AG09309 (cell line): ENCODE measurements at places on chromosomes 3 and 15.

DNA sequence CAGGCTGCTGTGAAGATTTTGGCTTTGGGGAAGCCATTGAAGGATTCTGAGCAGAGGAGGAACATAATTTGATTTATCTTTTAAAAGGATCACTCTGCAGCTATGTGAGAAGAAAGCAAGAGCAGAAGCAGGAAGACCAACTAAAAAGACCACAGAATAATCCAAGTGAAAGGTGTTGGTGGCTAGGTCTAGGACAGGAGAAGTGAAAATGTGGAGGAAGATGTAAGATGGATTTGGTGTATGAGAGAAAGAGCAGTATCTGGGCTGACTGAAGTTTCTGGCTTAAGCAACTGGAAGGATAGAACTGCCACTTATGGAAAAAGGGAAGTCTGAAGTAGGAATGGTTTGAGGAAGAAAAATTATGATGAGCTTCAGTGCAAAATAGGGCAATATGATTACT, 62.0 kb downstream of the SFMBT1 start:
- DNase-seq, result no peak

- no peak for DNase-seq
Measured at GRCh38 chr3:196947136-196947859, 5.0 kb upstream of the NCBP2 start.

GRCh38 chr3:69639851-69640250, 99.4 kb upstream of the MITF start:
- no peak for DNase-seq

DNA sequence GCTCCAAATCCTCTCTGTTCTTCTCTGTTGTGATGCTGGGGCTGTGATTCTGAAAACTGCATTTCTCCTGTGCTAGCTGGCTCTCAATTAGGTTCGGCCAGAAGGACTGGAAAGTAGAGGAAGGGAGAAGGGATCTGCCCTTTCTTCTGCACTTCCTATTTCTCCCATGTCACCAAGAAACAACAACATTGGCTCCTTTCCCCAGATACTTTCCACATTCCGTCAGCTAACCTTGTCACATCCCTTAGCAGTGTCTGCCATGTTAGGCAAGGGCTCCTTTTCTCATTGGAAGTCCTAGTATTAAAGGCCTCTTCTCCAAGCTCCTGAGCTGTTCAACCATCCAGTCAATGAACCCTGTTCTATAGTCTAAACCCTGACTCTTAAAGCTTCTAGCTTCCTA, 171.1 kb downstream of the ZNF621 start:
- DNase-seq, result no peak

GRCh38 chr3:176969066-176969465, 228.2 kb downstream of the TBL1XR1 start:
- no peak for DNase-seq

DNA sequence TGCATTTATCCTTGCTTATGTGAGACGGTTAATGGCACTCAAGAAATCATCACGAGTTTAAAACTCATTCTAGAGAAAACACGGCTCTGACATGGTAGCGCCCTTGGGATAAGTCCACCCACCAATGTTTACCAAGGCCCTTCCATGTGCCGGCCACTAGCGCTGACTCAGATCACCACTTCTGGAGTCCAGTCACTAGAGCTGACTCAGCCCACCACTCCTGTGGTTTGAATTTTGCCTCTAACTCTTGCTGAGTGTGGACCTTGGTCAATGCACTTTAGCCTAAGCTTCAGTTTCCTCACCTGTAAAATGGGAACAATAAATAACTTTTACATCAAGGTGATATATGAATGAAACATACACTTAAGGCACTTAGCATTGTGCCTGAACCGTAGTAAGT, 358.4 kb upstream of the PROK2 start:
- DNase-seq, result peak; percentile 34

DNA sequence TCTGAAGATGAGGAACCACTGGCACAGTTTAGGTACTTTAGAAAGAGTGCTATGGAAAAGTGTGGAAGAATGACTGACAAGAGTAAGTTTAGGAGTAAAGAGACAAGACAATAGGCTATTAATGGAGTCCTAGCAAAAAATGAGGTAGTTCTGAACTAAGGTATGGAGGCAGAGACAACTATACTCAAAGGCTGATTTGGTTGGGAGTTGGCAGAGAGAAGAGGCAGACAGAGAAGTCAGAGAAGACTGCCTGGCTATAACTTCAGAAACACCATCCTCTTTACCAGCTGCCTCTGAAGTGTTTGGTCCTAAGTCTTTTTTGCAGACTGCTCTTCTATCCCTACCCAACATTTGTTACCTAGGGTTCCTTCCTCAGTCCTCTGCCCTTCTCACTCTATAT, 19.2 kb downstream of the DYNC1LI1 start:
- no peak for DNase-seq

- DNase-seq, result no peak
Measured at GRCh38 chr15:62782071-62782841, 260.3 kb upstream of the TPM1 start.

- no peak for DNase-seq
Measured at GRCh38 chr3:150414959-150415358, 6.9 kb downstream of the TSC22D2 start.

DNA sequence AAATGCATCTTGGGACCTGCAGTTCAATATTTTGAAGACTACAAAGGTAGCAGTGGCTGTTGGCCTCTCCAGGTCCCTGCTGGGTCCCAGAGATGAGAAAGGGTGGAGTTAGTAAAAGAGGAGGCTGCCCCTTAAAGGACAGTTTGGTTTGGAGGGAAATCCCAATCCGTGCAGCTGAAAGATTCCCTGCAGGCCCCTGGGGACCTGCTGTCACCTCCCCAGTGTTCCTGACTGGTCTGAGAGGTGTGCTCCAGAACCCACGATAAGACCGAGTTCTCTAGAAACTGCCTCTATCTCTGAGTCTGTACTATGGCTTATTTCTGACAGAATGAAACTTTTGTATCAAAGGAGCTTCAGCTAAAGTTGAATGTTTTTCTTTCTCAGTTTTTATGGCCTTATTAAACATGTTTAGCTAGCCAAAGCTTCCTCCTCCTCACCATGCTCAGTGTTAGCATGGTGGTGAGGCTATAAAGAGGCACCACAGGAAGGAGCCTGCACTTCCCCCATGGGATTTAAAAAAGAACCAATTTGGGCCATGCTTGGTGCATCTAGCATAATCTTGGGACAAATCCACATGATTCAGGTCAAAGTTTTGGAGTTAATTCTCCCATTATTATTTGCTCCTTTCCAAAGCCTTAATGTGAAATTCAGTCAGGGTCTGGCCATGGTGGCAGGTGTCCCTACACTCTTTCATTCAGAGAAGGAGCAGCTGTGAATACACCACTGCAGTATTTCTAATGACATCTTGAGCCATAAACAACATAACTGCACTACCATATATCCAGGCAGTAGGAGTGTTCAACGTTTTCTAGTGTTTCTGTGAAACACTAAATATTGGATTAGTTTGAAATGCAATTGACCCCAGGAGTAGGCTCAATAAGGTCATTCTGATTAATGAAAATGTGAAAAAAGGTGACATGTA, 74.4 kb downstream of the ATP1B3 start:
- no peak for DNase-seq

GRCh38 chr3:101643861-101644613, 32.9 kb downstream of the ZBTB11 start:
- peak; percentile 75 for DNase-seq

- DNase-seq, result no peak
Measured at GRCh38 chr3:164537485-164537884, 540.8 kb downstream of the SI start.

DNA sequence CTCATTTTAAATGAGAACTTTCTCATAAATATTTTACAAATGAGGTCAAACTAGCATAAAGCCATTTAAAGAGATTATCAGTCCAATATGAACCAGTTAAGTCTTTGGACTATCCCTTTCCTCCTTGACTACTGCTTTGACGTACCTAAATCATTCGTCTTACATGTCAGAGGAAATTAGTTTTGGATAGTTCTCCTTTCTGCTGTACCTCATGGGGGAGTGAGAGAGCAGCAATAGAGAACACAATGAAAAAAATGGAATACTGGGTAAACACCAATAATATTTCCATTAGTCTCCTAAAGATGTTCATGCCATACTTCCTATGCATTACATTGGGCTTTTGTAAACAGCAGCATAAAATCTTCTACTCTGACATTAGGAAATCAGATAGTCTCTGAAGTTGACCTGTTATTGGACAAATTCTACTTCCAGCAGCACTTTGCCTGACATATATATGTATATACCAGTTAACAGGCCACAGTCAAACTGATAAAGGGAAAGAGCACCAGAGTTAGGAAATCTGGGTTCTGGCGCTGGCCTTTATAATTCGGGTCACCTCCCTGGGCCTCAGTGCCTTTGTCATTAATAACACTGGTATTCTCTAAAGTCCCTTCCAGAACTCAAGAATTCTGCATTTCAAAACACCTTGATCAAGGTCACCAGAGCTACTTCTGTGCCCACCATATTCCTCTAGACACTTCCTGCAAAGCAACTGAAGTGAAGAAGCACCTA, 26.8 kb downstream of the TIMMDC1 start:
- DNase-seq, result no peak

GRCh38 chr3:138230525-138230924, 43.4 kb downstream of the ARMC8 start:
- DNase-seq, result no peak

GRCh38 chr3:36837089-36837488, 72.7 kb upstream of the DCLK3 start:
- no peak for DNase-seq

GRCh38 chr3:53071882-53072431, 26.1 kb upstream of the SFMBT1 start:
- no peak for DNase-seq

GRCh38 chr15:31307270-31308184, 19.1 kb upstream of the KLF13 start:
- DNase-seq, result no peak

GRCh38 chr3:125003369-125003853, 52.4 kb downstream of the HEG1 start:
- peak; percentile 10 for DNase-seq

DNA sequence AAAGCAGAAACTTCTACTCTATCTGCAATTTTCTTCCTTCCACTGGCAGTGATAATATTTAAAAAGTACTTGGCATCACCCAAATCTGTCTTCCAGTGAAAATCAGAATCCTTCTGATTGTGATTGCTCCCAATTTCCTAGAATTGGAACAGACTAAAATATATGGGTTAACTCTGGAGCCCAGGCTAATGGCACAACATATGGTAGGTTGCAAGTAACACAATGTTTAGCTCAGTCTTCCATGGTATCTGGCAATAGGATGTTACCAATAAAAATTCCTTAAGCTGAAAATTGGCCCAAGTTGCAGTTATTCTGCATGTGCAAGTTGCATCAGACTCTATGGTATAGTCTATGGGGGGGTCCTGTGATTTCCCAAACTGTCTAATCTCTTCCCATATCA, 273.5 kb upstream of the ADAMTS9 start:
- DNase-seq, result no peak

- no peak for DNase-seq
Measured at GRCh38 chr3:33380653-33381052, 59.6 kb downstream of the UBP1 start.

DNA sequence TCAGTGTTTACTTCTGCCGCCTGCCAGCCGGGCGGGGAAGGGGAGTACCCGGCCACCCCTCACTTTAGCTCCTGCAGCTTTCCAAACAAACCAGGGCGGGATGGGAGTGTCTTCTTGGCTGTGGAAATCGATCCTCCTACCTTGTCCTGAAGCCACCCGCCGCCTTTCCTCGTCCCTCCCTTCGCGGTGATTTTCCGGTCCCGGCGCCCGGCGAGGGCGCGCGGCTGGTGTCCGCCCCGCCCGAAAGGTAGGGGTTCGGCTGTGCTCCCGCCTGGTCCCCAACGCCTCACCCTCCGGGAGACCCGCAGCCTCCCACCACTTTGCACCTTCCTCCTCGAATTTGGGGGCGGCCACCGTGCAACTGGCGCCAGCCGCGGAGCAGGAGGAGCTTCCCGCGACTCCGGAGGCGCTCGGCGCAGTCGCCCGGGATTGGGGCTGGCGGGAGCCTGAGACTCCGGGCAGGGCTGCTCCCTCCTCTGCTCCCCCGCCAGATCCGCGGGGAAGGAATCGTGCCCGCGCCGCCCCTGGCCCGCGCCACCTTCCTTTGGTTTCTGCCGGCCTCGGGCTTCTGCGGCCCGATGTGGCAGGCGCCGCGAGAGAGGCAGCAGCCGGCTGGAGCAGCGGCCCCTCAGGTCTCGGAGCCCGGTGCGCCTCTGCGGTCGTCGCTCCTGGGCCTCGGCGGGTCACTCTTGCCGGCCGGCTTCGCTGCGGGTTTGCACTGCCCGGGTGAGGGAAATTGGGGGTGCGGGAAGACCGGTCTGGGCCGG, 30.7 kb upstream of the ST3GAL6 start:
- no peak for DNase-seq

DNA sequence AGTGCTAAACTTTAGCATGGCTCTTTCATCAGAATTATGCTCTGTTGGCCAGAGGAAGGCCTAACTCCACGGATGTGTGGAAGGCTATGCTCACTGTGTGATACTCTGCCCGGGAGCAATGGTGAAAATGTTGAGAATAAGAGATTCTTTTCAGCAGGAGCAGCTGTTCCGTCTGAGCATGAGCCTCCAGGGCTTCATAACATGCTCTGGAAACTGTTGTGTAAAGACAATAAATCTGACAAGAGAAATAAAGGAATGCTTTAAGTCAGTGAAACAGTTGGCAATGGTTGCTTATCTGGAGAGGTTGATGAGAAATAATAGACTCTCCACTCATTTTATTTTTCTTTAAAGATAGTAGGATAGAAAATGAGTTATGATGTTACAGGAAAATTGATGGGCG, 269.8 kb downstream of the DIPK2A start:
- peak; percentile 14 for DNase-seq

DNA sequence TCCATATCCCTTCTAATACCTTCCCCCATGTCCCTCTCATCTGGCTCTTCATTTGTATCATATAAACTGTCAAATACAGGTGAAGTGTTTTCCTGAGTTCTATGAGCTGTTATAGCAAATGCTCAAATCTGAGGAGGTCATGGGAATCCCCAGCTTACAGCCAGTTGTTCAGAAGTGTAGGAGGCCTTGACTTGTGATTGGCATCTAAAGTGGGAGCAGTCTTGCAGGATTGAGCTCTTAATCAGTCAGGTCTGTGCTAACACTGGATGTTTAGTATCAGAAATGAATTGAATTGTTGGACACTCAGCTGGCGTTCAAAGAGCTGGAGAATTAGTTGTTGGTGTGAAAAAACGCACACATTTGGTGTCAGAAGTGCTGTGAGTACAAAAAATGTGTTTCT, 65.0 kb downstream of the IFT57 start:
- no peak for DNase-seq

DNA sequence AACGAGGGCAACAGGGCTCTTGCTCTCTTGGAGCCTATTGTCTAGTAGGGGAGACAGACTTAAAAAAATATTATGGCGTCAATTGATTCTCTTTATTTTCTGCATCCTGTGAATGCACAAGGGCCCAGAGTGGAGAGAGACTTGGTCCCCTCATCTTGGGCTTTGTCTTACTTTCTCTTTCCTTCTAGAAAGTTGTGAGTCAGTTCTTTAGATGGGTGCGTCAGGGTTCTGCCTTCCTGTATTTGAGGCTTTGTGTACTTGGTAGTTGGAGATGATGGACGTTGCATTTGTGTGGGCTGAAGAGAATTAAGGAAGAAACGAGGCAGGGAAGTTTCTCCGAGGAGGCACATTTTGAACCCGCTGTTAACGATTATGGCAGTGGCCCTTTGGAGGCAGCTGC, 52.9 kb downstream of the CACNA1D start:
- no peak for DNase-seq
